ENCODE measurements at places on chromosomes 3 and 15. TPM values are rescaled to one million over a fixed set of nuclear protein-coding genes. Genes with fewer than 3 reads are reported as not detected.

The TM2D3 gene
- 50.6 TPM for total RNA-seq

The PATL2 gene
- total RNA-seq, result 3.7 TPM

The SEMA3G gene
- 9.2 TPM for total RNA-seq

DNA sequence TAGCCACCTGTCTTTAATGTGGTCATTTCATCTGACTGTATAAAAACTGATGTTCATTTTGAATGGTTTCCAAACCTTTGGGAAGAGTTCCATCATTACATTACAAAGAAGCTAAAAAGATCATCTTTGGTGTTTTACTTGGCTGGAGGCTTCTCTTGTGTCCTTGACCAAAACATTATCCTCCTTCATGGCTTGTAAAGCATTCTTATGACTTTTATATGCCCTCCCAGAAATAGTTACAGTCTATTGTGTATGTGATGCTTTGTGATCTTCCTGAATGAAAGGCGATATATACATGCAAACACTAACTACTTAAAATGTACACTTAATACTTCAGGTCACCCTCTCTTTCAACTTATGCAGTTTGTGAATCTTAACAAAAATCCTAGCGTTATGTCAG lies 525.6 kb downstream of the MECOM start:
- DNase-seq, result no peak

DNA sequence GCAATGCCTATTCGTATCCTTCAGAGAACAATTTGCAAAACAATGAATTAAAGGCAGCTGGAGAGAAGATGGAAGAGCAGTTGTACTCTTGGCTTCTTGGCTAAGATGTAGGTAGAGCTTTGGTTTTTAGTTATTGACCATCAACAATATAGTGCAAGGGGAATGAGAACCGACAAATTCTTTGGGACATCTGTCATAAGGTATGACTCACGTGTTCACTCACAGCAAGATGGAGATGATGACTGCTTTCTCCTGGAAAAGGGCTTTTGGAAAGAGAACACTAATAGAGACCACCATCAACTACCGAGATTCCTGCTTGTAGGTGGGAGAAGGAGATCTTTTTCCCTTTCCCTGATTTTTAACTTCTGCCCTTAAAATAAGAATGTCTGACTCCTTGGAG lies 234.9 kb downstream of the NTRK3 start:
- no peak for DNase-seq

DNA sequence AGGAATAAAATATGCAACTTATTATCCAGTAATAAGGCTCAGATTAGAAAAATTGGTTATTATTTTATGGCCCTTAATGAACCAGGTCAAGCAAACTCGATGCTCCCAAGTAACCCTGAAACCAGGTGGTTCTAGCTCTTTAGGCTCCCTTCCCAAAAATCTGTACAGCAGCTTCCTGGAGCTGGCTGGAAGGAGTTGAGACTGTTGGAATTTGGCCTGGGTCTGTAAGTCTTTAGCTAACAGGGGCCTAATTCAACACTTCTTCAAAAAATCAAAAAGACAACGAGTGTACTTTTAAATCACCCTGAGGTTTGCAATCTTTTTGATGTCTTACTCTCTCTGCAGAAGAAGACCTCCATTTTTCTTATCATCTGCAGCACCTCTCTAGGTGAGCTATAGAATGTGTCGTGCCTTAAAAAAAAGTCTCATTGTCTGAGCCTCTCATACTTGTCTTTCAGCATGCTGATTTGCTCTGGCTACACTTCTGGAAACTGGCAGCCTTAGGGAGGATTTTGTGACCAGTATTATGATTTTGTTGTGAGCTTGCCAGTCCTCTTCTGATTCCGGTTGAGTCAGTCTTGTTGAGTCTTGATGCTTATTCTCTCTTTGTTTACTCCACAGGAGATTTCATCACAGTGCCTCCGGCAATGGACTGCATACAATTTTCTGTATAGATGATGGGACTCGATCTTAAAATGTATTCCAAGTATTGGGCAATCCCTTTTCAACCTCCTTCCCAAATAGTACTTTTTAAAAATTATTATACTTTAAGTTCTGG lies 235.0 kb upstream of the KBTBD8 start:
- DNase-seq, result no peak

DNA sequence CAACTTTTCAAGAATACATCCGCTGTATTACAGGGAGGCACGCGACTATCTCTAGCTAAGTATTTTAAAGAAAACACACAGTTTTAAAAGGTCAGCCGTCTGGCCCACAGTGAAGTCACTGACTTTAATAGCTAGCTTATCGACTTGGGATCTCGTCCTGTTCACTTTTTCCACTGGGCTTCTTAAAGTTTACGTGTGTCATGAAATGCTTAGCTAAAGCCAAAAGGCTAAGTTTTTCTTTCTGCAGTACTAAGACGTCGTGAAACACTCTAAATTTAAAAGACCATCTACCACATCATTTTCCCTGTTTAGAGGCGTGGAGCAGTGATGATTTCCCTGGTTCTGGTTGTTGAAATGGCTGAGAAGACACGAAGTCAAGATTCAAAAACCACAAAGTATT lies 27.1 kb downstream of the LRIG1 start:
- DNase-seq, result no peak

Measured in left ventricle myocardium inferior (tissue), 1 donor.